ENCODE measurements at places on chromosomes 3 and 15.

GRCh38 chr3:111750278-111750884 is 108.7 kb upstream of the PHLDB2 start:
- no peak for DNase-seq

GRCh38 chr3:12503126-12503957 is 19.1 kb downstream of the TSEN2 start:
- DNase-seq, result peak; percentile 67

GRCh38 chr3:138941259-138941885 is 5.6 kb downstream of the FOXL2 start:
- DNase-seq, result peak; percentile 39

- no peak for DNase-seq
Observed at GRCh38 chr15:81299630-81300273, 24.2 kb downstream of the STARD5 start.

- no peak for DNase-seq
Observed at GRCh38 chr3:195226900-195227447, 44.0 kb downstream of the XXYLT1 start.

GRCh38 chr15:64883100-64883581 is 28.6 kb upstream of the ANKDD1A start:
- DNase-seq, result peak; percentile 93

GRCh38 chr15:31776039-31776438 is 254.3 kb upstream of the CHRNA7 start:
- DNase-seq, result no peak

GRCh38 chr15:74580538-74581350 is 34.9 kb upstream of the CLK3 start:
- no peak for DNase-seq

DNA sequence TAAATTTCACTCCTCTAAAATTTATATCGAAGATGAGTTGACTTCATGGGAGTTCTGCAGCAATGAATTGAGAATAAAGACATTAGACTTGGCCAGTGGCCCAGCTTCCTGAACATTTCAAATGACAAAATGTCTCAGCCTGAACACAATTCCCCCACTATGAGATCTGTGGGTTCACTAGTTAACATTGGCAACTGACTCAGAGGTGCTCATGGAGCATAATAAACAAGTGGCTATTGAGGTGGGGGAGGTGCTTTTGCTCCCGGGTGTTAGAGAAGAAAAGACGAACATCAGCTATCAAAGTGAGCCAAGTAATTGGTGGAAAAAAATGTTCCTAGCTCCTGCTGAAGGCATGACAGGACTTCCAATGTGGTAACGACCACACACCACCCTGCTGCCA is 6.3 kb downstream of the ATP13A4 start:
- DNase-seq, result no peak

- DNase-seq, result no peak
Observed at GRCh38 chr3:55540579-55540978, 53.5 kb upstream of the WNT5A start.

DNA sequence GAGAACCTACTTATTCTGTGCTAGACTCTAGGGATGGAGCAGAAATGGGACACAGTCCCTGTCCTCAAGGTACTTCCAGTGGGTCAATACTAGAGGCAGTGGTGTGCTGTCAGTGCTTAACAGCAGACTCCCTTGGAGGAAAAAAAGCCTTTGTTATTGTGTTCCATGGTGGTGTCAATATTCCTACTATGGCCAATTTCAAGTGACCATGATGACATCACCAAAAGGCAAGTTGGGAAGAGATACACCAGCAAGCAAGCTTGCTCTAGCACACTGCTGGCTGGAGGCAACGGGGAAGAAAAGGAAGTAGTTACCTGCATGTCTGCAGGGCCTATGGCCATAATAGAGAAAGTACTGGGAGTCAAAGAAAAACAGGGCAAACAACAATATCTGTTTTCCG is 89.6 kb upstream of the ETV5 start:
- DNase-seq, result no peak

DNA sequence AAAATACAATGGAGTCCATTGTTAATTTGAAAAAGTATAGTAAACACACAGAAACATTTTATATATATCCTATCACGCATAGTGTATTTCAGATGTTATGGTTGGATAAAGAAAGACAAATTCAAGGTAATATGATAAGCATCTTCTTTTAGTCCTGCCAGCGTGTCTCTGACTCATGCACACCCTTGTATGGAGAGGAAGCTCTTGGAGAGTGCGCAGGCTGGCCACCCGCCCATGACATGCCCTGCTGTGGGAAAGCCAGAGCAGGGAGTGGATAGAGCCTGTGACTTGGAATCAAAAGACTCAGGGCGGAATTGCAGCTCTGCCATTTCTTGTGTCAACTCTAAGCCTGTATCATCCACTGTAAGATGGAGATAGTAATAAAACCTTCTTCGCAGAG is 23.0 kb upstream of the COPG1 start:
- peak; percentile 91 for DNase-seq

DNA sequence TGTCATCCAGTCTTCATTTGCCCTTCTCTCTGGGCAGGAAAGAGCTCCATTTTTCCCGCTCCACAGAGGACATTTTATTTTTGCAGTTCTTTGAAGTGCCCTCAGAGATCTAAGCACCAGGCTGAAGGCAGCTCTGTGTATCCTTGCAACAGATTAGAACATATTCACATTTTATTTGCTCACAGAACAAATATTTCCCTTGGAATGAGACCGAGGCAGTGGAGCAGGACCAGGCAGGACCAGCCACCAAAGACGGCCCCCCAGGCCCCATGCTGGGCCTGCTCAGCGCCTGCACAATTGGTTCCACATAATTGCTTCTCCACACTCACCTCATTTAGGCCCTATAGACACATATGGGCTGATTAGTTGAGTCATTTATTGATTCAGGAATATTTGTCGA is 15.7 kb upstream of the ETV5 start:
- DNase-seq, result no peak

GRCh38 chr3:100972301-100972844 is 20.8 kb downstream of the ABI3BP start:
- DNase-seq, result no peak

DNA sequence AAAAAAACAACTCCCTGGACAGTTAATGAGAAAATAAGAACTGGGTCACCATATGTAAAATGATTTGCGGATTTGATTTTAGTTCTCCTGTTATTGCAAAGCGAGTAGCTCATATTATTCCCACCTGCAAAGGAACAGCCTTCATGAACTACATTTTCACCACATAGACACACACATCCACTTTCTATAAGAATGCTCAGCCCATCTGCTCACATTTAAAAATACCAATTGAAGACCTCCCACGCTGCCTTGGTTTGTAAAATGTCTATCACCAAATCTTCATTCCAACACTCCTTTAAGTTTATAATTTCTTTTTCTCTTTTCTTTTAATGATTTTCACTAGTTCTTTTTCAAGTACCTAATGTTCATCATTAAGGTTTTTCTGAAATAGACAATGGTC is 148.6 kb downstream of the FGF12 start:
- DNase-seq, result no peak

DNA sequence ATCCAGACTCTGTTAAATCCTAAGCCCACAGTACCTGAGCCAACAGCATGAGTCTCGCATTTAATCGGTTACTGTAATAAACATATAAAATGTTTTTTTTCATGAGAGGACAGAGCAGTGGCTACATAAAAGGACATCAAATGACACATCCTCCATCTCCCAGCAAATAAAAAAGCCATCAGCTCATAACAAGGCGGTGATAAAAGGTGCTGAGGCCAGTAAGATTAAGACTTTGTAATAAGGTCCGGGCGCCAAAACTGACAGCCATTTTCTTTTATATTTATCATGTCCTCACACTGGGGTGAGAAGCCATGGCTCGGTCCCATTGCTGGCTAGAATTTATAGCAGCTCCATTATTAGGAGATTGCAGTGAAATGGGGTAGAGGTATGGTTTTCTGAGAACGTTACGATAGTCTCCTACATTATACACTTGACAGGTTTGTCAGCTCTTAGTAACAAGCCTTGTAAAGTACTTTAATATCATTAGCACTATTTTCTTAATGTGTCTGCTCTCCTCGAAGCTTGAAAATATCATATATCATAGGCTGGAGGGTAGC is 977.8 kb upstream of the NR2F2 start:
- DNase-seq, result no peak

DNA sequence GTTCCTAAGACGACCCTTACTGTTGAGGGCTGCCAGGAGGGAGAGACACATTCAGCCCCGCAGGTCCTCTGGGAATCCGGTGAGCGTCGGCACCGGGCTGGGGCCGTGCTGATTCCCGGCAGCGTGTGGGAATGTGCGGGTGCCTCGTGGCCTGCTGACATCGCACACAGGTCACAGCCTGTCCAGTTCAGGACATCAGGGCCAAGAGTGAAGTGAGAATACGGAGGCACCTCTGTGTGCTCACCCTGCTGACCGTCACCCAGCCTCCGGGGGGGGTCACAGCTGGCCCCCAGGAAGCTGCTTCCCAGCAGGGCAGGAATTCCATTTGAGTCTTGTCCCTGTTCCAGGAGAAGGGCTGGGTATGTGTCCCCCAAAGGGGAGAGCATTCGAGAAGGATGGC is 53.6 kb downstream of the PGPEP1L start:
- no peak for DNase-seq

Measured in inflammatory macrophage treated with lipopolysaccharide for 4 hours (primary cell).